ENCODE measurements at places on chromosomes 2 and 18.

DNA sequence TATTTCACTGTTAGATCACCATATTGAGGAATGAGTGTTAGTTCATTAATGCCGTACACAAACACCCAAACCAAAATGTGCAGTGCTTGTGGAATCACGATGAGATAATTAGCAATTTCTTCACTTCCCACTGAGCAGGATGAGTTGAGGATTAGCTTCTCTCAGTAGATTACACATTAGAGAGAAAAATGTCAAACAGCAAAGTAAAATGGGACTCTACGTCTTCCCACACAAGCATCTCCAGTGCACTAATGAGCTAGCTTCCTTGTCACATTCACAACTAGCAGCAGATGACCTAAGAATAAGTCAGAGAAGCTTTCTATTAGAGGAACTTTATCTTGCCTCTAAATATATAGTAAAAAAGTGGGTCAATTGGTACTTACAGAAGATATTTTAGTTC lies 926.9 kb downstream of the TSN start:
- DNase-seq, result no peak
- H3K36me3 ChIP-seq, result no peaks in the 10 kb centered on the region
- no peak overlapping the region for H3K4me3 ChIP-seq

DNA sequence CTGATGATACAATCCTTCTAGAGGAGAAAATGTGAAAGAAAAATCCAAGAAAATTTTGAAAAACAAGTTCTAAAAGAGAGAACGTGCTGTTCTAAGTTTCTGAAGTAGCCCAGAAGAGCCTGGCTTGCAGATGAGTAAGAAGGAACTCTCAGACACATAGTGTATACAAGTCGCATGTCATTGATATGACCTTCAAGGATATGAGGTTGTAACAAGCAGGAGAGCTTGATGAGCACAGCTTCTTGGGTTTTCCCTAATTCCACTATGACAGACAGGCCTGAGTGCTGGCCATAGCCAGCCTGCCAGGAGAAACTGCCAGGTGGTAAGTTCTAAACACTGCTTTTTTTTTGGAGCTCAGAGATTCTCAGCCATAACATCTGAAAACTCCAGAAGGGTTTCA lies 235.7 kb upstream of the SIX2 start:
- no peak overlapping the region for H3K4me3 ChIP-seq
- H3K27ac ChIP-seq, result no peak overlapping the region
- H3K4me1 ChIP-seq, result peaks cover 7% of the 10 kb centered on the region
- H3K27me3 ChIP-seq, result no peaks in the 10 kb centered on the region
- DNase-seq, result no peak

- H3K4me3 ChIP-seq, result peak overlapping the region; percentile 44
- peak; percentile 33 for DNase-seq
- peak overlapping the region; percentile 10 for H3K27ac ChIP-seq
- H3K4me1 ChIP-seq, result no peaks in the 10 kb centered on the region
- H3K36me3 ChIP-seq, result no peaks in the 10 kb centered on the region
Measured at GRCh38 chr2:127024769-127025358, 82.1 kb downstream of the BIN1 start.

DNA sequence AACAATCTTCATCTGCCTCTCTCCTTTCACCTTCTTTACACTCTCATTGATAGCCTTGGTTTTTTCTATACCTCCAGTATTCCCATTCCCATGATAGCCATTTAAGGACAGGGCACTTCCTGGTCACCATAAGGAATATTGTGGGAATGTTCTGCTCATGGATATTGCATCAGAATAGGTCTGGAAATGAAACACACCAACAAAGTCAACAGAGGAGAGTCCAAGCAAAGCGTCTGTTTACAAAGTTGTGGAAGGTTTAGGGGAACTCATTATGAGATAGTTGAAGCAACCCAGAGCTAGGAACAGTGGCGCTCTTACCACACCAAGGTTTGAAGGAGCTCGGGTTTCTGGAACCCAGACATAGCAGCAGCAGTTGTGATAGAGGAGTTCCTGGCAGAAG lies 150.3 kb upstream of the TNP1 start:
- no peaks in the 10 kb centered on the region for H3K27me3 ChIP-seq
- no peak for DNase-seq
- H3K4me3 ChIP-seq, result no peak overlapping the region
- H3K27ac ChIP-seq, result no peak overlapping the region
- H3K36me3 ChIP-seq, result no peaks in the 10 kb centered on the region

Measured in transverse colon (tissue), 4 donors.